ENCODE measurements at places on chromosomes 1 and 21. TPM values are rescaled to one million over a fixed set of nuclear protein-coding genes. Genes with fewer than 3 reads are reported as not detected.

FMOD gene
- not detected for total RNA-seq

C1orf141 gene
- not detected for total RNA-seq

KRTAP12-2 gene
- not detected for total RNA-seq

PRDM16 gene
- not detected for total RNA-seq

DNA sequence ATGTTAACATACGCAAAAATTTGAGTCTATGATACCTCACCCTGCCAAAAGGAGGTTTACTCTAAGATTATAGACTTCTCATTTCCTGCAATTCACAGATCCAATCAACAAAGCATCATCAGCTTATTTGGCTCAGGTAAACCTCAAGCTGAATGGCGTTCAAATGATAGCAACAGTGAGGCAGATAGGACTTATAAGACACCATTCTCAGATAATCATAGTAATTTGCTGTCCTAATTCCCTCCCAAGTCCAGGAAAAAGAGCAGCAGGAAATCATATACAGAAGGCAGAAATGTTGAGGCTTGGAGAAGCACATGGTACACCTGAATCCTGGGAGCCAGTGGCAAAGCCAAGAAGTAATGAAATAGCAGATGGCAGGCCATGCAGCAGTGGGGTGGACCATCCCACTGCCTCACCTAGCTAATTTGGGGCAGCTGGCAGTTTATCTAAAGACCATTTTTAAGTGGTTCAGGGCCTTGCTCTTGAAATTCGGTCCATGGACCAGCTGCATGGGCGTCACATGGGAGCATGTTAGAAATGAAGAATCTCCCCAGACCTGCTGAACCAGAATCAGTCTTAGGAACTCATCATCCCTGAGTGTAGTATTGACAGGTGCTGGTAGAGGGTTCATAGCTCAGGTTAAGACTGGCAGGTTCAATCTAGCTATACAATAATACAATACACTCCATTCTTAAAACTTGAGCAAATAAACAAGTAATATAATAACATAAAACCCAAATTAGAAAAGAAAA, 57.7 kb downstream of the ASTN1 start:
- no peak overlapping the region for H3K4me3 ChIP-seq
- H3K4me1 ChIP-seq: no peaks in the 10 kb centered on the region
- no peaks in the 10 kb centered on the region for H3K36me3 ChIP-seq
- H3K27me3 ChIP-seq: peaks cover 22% of the 10 kb centered on the region
- no peak for DNase-seq
- H3K27ac ChIP-seq: no peak overlapping the region

DNA sequence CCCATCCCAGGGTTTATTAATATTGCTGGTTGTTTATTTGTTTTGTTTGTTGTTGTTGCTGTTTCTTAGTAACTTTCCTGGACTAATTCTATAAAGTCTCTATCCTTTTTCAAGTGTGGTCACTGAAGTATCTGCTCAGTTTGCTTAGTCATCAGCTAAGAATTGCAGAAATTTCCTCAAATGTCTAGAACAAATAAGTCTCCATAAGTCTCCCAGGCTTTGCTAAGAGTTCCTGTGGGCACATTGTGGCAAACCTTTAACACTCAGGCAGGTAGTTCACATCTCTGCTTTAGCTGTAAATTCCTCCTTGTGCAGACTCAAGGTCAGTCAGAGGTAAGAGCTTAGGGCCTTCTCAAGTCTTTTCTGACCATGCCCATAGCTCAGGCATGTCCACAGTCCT, 38.9 kb upstream of the C1orf185 start:
- H3K4me3 ChIP-seq: no peak overlapping the region
- peaks cover 23% of the 10 kb centered on the region for H3K4me1 ChIP-seq
- peaks cover 6% of the 10 kb centered on the region for H3K36me3 ChIP-seq
- peak; percentile 61 for DNase-seq
- H3K27ac ChIP-seq: peak overlapping the region; percentile 86
- H3K27me3 ChIP-seq: no peaks in the 10 kb centered on the region

- H3K27ac ChIP-seq: no peak overlapping the region
- H3K27me3 ChIP-seq: no peaks in the 10 kb centered on the region
- DNase-seq: no peak
- H3K4me1 ChIP-seq: peaks cover 13% of the 10 kb centered on the region
These were observed 45.3 kb downstream of the TIAM1 start for GRCh38 chr21:31298618-31299269.

DNA sequence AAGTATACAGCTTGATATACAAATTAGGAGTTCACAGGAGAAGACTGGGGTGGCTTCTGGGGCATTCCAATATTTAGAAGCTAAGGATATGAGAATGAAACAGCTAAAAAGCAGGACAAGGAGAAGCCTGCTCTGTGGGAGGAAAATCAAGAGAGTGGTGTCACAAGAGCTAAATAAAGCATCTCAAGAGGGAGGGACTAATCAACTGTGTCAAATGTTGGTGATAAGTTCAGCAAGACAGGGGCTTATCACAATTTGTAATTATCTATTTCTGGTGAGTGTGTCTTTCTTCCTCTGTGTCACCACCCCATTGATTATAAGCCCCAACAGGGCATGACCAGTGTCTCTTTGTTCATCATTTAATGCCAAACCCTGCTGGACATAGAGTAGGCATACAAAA, 295.8 kb upstream of the DUSP10 start:
- no peak overlapping the region for H3K4me3 ChIP-seq
- H3K4me1 ChIP-seq: no peaks in the 10 kb centered on the region
- no peak for DNase-seq
- no peaks in the 10 kb centered on the region for H3K27me3 ChIP-seq

GRCh38 chr1:155729031-155729898, 40.4 kb downstream of the DAP3 start:
- no peak overlapping the region for H3K4me3 ChIP-seq
- peak; percentile 80 for DNase-seq
- no peaks in the 10 kb centered on the region for H3K27me3 ChIP-seq
- H3K27ac ChIP-seq: peak overlapping the region; percentile 39
- peaks cover 98% of the 10 kb centered on the region for H3K36me3 ChIP-seq

DNA sequence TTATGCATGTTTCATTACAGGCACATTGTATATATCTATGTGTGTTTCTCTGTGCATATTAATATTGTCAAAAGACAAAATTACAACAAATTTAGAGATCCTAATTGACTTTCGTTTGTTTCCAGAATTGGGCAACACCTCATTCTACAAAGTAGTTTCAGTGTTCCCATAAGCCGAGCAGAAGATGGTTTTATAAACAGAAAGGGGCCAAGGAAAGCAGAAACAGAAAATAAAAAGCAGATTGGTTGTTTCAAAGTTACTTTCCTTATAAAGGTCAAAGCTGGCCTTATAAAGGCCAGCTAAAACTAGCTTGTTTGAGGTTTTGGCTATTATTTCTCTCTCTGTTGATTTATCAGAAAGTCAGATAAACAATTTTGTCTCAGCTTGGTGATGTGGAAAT, 116.2 kb upstream of the FGGY start:
- H3K4me3 ChIP-seq: no peak overlapping the region
- H3K36me3 ChIP-seq: no peaks in the 10 kb centered on the region
- no peak overlapping the region for H3K27ac ChIP-seq
- H3K27me3 ChIP-seq: no peaks in the 10 kb centered on the region
- H3K4me1 ChIP-seq: peaks cover 6% of the 10 kb centered on the region

DNA sequence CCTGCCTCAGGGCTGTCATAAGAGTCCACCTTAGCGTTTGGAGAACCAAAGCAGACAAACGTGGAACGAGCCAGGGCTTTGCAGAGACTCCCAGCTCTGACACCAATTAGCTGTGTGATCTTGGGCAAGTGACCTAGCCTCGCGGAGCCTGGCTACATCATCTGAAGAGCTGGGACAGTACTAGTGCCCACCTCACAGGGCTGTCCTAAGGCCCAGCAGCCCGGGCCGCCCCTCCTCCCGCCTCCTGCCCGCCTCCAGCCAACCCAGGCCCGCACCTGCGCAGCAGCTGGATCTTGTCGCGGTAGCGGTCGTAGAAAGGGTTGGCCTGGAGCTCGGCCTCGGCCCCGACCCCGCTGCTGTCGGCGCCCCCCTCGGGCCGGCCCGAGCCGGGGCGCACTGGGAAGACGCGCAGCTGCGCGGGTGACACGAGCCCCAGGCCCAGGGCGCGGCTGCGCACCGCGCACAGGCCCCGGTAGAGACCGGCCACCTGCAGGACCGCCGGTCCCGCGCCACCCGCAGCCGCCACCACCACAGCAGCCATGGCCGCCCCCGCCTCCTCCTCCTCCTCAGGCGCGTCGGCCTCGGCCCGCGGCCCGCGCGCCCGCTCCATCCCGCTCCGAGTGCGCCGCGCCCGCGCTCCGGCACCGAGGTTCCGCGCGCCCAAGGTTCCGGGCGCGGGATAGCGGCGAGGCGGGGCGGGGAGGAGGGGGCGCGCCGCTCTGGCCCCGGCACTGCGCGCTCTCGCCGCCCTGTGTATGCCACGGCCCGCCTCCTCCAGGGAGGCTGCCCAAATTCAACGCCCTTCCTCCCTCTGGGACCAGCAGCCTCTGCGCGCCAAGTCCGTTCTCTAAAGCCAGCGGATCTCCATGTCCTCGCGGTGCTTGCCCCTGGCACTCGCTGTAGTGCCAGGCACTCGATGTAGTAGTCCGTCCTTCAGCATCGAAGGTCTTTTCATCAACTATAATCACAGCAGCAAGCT, at the start of gene ATPAF1:
ATPAF1 (minus strand) TSS at position 583 of the 979 bp plus-strand sequence; CDS start at position 541, 42 bp downstream.
- peak; percentile 35 for DNase-seq
- H3K27ac ChIP-seq: peak within 1 kb of the TSS; percentile 54
- no peaks in the 10 kb centered on the region for H3K27me3 ChIP-seq
- H3K36me3 ChIP-seq: peaks cover 28% of the 10 kb centered on the region
- peaks cover 14% of the 10 kb centered on the region for H3K4me1 ChIP-seq

DNA sequence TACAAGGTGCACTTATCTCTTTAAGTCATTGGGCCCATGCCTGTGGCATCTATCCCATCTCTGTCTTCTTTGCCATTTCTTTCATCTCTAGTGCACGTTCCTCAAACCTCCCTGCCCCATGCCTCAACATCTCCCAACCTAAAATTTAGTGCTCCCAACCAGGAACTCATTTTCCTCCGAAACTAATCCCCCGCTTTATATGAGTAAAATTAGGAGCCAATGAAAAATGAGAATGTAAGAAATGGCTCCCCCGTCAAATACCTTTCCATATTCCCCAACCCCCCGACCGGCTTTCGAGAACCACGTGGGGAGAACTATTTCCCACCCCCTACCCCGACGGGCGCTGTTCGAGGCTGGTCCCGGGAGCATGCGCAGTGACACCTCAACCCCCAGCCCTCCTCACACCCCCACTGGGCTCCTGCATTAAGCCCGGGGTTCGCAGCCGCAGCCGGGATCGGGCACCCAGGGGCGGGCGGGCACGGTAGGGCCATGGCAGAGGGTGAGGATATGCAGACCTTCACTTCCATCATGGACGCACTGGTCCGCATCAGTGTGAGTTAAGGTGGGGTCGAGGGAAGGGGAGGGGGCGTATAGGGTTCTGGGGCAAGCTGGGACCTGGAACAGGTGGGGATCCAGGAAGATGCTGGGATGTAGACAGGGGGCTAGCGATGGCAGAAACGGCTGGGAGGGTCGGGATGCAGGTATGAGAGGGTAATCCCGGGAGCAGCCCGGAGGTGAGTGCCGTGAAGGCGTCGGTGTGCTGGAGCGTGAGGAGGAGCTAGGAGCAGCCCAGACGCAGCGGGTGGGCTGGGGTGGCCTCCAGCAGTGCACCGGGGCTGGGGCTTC, at the start of gene TRIM46:
TRIM46 (plus strand) TSS at position 372 of the 846 bp plus-strand sequence; CDS start at position 490, 118 bp downstream.
- H3K4me1 ChIP-seq: peaks cover 45% of the 10 kb centered on the region
- no peaks in the 10 kb centered on the region for H3K27me3 ChIP-seq
- H3K27ac ChIP-seq: peak within 1 kb of the TSS; percentile 95

- H3K4me3 ChIP-seq: no peak overlapping the region
- no peak overlapping the region for H3K27ac ChIP-seq
- no peaks in the 10 kb centered on the region for H3K36me3 ChIP-seq
- H3K4me1 ChIP-seq: peaks cover 5% of the 10 kb centered on the region
These were observed 11.4 kb upstream of the TSNAX start for GRCh38 chr1:231517076-231517475.

- H3K4me1 ChIP-seq: peaks cover 5% of the 10 kb centered on the region
- no peak overlapping the region for H3K4me3 ChIP-seq
- H3K36me3 ChIP-seq: no peaks in the 10 kb centered on the region
- peaks cover 82% of the 10 kb centered on the region for H3K27me3 ChIP-seq
- DNase-seq: peak; percentile 91
These were observed 226.8 kb downstream of the LMX1A start for GRCh38 chr1:165129568-165130164.

DNA sequence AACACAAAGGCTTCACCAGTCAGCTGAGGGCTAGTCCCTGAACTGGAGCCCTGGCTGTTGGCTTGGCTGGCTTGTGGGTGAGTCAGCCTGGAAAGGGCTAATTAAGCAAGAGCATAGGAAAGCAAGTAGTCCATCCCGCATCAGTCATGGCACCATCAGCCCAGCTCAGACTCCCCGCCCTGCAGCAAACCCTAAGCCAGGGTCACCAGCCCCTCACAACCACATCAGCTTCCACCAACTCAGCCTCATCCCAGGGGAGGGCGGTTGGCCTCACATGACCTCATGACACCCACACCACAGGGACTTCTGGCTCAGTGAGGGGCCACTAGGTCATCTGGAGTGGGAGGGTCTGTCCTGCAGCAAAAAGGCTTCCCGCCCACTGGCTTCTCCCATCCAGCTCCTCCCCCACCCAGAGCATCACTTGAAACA, 7.0 kb upstream of the SPATC1L start:
- H3K4me1 ChIP-seq: peaks cover 27% of the 10 kb centered on the region
- no peak overlapping the region for H3K4me3 ChIP-seq

DNA sequence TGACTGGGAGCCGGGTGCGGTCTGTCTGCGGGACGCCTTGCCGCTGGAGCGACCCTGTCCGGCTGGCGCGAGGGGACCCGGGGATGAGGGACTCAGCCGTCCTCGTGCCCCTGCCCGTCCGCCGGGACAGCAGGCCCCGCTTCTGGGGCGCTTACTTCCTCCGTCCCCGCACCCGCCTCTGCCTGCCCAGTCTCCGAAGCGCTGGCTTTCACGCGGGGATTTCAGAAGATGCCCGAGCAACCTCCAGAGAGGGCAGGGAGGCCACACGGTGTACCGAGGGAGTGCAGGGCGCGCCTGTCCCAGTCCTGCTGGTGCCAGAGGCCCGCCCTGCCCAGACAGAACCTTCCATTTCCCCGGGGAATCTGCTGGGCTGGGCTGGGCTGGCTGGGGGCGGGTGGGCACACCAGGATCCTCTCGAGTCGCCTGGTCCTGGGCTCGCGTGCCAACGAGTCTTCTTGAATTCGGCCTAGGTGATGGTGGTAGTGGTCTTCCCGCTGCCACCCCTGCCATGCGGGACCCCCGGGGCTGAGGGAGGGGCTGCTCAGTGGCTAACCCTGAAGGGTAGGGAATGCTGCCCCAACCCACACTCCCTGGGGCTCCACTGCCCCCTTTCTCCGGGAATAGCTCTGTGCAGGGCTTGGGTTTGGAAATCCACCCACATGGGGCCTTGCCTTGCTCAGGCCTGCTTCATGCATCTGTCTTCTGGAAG, 2.5 kb upstream of the TRPM2 start:
- H3K27ac ChIP-seq: no peak overlapping the region
- no peak for DNase-seq
- no peaks in the 10 kb centered on the region for H3K27me3 ChIP-seq

GRCh38 chr21:16241479-16241963, 511.7 kb downstream of the USP25 start:
- no peak overlapping the region for H3K27ac ChIP-seq
- peaks cover 11% of the 10 kb centered on the region for H3K27me3 ChIP-seq
- no peak for DNase-seq
- H3K36me3 ChIP-seq: peaks cover 4% of the 10 kb centered on the region
- H3K4me1 ChIP-seq: no peaks in the 10 kb centered on the region
- no peak overlapping the region for H3K4me3 ChIP-seq
